Activated T-cell treated with anti-CD3 and anti-CD28 coated beads for 4 hours (primary cell): ENCODE measurements at places on chromosomes 5 and 9.

- no peak for DNase-seq
Observed at GRCh38 chr9:126681336-126681735, 67.6 kb downstream of the LMX1B start.

GRCh38 chr9:21835121-21835520 lies 32.7 kb downstream of the MTAP start:
- DNase-seq = no peak

DNA sequence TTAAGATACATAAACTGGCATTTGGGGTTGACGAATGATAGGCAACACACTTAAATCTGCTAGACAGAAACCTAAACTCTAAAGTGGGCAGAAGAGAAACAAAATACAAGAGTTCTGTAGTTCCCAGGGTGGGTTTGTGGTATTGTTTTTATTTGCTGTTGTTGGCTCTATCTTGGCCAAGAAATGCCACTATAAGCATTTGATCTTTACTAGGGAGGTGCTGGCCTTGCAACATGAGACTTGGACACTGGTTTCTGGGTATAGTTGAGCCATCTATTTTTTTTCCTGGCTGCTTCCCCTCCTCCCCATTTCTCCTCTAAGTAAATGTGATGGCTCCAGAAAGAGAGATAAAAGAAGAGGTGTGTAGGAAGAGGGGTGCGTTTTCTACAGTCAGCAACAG lies 251.2 kb downstream of the SLIT3 start:
- DNase-seq = no peak

- DNase-seq = no peak
Observed at GRCh38 chr9:134265078-134265477, 61.2 kb upstream of the RXRA start.

- no peak for DNase-seq
Observed at GRCh38 chr5:10030219-10030831, 219.4 kb downstream of the ATPSCKMT start.
